HS-27A (cell line): ENCODE measurements at places on chromosomes 16 and 17.

DNA sequence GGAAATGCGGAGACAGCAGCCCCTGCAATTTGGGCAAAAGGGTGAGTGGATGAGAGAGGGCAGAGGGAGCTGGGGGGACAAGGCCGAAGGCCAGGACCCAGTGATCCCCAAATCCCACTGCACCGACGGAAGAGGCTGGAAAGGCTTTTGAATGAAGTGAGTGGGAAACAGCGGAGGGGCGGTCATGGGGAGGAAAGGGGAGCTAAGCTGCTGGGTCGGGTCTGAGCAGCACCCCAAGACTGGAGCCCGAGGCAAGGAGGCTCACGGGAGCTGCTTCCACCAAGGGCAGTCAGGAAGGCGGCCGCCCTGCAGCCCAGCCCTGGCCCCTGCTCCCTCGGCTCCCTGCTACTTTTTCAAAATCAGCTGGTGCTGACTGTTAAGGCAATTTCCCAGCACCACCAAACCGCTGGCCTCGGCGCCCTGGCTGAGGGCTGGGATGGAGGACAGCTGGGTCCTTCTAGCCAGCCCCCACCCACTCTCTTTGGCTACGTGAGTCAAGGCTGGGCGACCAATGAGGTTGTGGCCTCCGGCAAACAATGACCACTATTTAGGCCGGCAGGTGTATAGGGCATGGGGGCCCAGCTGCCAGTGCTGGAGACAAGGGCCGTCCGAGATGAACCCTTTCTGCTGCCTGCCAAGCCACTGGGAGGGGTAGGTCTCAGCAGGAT lies 507 bp downstream of the SERPINF1 start:
- DNase-seq, result no peak

GRCh38 chr16:19382887-19383816 lies 34.5 kb upstream of the TMC5 start:
- no peak for DNase-seq

DNA sequence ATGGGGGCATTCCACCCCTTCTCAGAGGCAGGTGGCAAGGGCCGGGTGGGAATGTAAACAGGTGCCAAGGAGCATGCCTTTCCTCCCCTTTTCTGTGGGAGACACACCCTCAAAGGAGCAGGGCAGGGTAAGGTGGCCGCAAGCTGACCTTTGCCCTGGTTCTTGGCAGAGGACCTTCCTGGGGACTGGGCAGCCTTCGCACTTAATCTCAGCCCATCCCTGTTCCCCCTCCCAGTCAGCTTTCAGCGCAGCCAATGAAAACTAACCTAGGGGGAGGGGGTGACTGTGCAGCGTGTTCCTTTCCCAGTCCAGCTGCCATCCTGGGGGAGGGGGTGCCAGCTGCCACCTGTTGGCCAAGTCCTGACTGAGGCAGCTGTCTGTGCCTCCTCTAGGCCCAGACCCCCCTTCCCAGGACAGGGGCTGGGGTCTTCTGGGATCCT lies 2.8 kb downstream of the TRAF4 start:
- no peak for DNase-seq

GRCh38 chr17:66647391-66647983 lies 187.4 kb upstream of the CACNG5 start:
- DNase-seq, result no peak

DNA sequence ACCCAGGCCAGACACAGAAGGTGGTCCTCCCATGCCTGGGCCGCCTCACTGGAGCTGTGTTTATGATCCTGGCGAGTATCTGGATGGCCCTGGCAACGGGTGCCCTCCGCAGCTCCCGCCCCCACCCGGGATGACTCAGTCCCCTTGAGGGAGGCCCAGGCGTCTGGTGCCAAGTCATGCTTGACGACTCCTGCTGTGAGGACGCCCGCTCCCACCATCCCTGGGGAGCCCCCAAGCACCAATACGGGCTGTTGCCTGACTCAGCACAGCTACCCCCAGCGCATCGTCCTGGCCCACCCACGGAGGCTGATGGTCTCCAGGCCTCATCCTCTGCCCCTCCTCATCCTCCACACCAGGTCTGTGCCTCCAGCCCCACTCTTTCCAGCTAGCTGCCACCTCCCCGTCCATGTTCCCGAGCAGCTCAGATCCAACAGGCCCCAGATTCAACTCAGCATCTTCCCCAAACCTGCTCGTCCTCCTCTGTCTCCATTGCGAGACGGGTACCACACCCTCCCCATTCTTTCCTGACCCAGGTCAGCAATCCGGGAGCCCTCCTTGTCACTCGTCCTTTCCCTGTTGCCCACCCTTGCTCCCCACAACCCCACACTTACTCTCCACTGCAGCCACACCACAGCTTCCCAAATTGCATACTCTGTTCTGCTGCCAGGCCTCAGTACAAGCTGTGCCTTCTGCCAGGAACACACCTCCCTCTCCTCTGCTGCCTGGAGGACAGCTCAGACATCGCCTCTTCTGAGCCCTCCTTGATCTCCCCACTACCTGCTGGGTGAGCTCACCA lies 2.6 kb downstream of the CAMKK1 start:
- DNase-seq, result no peak

GRCh38 chr17:2188971-2189630 lies 114.5 kb downstream of the SMG6 start:
- DNase-seq, result no peak

DNA sequence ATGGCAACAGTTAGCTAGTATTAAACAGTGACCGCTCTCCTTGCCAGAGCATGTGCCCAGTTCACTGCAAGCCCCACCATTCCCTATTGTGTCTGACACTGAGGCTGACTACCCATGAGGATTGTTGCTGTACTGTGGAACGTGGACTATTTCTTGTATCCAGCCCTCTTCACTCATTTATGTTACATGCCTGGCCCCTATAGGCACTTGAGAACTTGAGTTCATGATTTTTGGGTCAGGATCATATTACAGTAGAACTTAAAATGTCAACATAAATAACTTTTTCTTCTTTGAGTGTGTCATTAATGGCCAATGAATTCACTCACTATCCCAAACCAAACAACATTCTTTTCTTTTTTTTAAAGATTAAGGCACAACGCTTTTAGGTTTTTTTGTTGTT lies 55.7 kb downstream of the LYRM1 start:
- no peak for DNase-seq

DNA sequence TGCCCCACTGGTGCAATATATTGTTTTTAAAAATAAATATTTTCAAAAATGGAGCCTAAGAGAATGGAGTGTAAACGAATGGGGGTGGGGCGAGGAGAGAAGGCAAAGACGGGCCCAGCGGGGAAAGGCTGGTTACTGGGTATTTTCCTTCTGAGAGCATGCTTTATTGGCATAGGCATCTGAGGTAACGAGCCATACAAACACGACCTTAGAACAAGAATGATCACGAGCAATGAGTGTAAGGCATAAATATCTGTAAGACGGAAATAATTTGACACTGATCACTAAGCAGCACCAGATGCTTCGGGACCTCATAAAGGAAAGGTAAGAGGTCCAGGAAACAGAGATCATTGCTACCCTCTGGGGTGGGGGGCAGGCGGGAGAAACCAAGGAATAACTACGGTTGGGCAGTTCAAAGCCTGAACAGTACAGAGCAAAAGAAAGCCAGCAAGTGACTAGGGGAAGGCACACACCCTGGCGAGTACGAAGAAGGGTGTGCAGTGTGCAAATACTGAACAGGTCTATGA lies 959 bp downstream of the SSH2 start:
- no peak for DNase-seq

GRCh38 chr16:55248494-55248893 lies 75.5 kb upstream of the IRX6 start:
- no peak for DNase-seq

DNA sequence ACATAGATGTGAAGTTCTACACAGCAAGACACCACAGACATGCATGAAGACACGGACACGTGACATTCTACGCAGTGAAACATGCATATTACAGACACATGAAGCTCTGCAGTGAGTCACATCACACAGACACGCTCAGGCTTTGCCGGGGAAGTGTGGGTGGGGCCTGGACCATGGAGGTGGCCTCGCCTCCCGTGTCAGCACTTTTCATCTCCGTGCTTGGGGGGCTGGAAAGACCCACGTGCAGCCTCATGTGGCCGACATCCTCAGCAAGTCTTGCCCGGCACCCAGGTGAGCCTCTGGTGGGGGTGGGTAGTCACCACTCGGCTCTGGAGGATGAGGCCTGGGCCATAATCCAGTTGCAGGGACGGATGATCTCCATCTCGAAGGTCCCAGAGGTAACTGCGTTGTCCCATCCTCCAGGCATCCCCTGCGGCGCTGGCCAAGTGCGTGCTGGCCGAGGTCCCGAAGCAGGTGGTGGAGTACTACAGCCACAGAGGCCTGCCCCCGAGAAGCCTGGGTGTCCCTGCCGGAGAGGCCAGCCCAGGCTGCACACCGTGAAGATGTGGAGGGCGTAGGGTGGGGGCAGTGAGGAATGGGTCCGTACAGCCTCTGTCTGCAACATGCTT lies 17.3 kb upstream of the DPEP1 start:
- no peak for DNase-seq

- DNase-seq, result no peak
These were observed 45.3 kb downstream of the GRIN2A start for GRCh38 chr16:10136916-10137315.

DNA sequence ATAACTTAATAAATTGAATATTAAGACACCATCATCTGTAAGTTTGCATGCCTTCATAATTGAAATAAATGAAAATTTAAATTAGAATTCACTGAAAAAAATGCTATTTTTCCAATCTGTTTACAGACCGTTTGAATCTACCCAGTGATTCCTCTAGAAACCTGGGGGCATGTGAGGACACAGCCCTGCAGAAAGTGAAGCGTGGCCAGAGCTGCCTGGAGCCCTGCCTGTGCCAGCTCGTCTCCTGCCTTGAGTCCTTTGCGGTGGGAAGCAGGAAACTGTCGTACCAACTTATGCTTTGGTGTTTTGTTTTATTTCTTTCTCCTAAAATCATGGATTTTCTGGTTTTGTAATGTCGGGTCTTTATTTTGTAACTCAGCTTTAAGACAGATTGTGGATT lies 67.8 kb upstream of the FA2H start:
- DNase-seq, result no peak

DNA sequence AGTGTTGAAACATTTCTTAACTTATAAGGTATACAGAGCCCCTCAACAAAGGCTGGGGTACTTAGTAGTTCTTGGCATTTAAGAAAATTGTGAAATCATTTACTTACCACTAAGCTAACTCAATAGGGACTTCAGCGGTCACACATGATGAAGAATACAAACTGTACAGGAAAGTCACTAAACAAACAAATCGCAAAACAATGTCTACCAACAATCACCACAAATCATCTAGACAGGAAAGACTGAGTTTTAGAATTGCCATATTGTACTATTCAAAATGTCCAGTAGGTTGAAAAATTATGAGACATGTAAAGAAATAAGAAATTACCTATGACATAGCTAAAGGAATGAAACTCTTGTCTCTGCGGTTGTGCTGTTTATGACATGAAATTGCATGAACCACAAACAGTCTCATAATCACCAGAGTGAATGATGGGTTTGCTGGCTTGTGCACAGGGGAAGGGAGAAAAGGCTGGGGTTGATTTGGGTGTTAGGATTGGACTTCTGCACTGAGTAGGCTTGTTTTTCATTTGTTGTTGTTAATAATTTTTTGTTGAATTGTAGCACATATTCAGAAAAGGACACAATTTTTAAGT lies 441.1 kb upstream of the MON1B start:
- no peak for DNase-seq

GRCh38 chr16:49788986-49789385 lies 66.9 kb downstream of the ZNF423 start:
- DNase-seq, result no peak

- no peak for DNase-seq
These were observed 76.9 kb downstream of the CYB561 start for GRCh38 chr17:63369233-63369632.

DNA sequence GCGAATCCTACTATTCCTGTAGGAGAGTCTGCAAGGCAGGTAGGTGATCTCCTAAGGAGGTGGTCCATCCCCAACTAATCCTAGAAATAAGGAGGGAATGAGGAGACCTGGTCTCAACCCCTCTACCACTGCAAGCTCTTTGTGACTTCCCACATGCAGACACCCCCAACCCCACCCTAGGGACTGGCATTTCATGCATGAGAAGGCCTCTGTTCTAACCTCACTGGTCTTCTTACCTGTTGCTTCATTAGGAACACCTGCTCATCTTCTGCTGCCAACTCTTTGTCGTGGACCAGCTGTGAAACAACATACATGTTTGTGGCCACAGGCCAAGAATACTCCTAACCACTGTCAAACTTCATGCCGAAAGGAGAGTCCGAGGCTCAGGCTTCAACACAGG lies 22.6 kb downstream of the DYNC1LI2 start:
- DNase-seq, result no peak

DNA sequence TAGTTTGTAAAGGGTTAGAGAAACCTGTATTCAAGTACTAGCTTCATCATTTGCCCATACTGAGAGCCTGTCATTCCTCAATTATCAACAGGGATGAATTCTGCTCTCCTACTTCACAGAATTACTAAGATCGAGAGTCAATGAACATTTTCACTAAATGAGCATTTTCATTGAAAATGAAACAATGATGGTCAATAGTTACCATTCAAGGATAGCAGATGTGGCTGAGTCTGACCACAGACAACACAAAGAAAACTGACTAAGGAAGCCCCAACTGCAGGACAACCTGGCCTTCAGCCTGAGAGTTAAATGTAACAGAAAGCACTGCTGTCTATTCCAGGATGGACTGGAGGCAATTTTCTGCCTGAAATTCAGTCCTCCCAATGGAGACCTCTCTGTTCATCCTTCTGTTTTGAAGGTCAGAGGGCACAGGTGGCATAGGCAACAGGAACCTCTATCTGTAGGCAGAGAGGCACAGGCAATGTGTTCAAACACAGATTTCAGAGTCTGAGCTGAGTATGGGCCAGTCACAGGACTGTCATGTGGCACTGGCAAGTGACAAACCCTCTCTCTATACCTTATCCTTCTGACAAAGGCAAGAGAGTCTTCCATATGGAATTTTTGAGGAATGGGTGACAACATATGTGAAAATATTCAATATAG lies 19.5 kb downstream of the TRAF4 start:
- DNase-seq, result no peak

GRCh38 chr17:59378675-59379074 lies 47.2 kb downstream of the YPEL2 start:
- peak; percentile 63 for DNase-seq

GRCh38 chr17:5220074-5220473 lies 14.6 kb downstream of the SCIMP start:
- DNase-seq, result no peak

DNA sequence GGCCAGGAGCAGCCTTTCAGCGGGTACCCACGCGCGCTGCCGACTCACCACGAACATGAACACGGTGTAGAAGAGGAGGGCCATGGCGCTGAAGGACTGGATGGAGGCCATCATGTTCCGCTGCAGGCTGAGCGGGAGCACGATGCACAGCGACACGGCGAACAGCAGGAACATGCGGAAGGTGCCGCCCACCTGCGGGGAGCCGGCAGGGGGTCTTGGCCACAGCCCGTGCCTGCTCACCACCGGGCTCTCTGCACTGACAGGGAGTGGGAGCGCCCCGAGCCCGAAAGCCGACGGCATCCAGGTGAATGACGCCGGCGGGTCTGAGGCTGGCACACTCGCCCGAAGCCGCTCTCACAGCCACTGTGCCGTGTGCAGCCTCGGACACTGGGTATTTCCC lies 13.0 kb downstream of the SLC38A10 start:
- DNase-seq, result no peak
